Substantia nigra (tissue), 51 donors: ENCODE measurements at places on chromosomes 6 and 20.

- DNase-seq: no peak
Observed at GRCh38 chr6:84773133-84773430, 8.7 kb upstream of the TBX18 start.

DNA sequence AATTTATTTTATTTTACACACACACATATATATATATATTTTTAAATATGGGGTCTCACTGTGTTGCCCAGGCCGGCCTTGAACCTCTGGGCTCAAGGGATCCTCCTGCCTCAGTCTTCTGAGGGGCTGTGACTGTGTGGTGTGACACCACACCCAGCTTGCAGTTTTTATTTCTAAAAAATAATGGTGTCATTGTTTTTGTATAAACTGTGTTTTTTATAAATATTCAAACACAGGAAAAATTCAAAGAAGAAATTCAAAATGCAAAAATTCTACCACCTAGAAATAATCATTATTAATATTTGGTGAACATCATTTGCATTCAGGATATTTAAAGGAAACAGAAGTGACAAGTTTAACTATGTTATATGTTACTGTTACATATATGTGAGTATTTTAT is 3.1 kb downstream of the CCDC28A start:
- no peak for DNase-seq

- no peak for DNase-seq
Observed at GRCh38 chr6:43847741-43848630, 78.0 kb downstream of the VEGFA start.

GRCh38 chr6:14772188-14772587 is 473.7 kb upstream of the JARID2 start:
- DNase-seq: no peak

GRCh38 chr6:6626187-6626586 is 37.7 kb downstream of the LY86 start:
- no peak for DNase-seq

- DNase-seq: no peak
Observed at GRCh38 chr20:61014491-61014890, 237.6 kb upstream of the CDH4 start.

- no peak for DNase-seq
Observed at GRCh38 chr20:33277471-33278441, 5.3 kb upstream of the BPIFB1 start.

DNA sequence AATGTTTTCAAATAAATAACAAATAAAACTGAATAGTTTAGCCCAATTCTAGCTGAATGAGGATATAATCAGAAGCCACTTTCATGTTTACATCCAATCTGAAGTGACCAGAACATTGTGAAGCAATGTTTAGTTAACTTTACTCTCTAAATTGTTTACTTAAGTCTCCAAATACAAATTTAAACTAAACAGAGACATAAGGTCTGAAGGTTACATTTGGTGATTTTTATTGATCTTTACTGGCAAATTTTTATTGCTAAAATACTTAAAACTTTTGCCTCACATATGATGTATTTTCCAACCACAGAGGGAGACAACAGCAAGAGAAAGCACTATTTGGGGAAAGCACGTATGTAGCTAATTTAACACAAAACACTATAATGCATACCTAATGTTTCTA is 106.8 kb upstream of the THEMIS start:
- no peak for DNase-seq

- no peak for DNase-seq
Observed at GRCh38 chr20:20812136-20812535, 99.7 kb upstream of the RALGAPA2 start.

- no peak for DNase-seq
Observed at GRCh38 chr6:33313105-33313708, 671 bp downstream of the TAPBP start.

- no peak for DNase-seq
Observed at GRCh38 chr6:45746046-45746445, 269.6 kb downstream of the CLIC5 start.

- DNase-seq: no peak
Observed at GRCh38 chr6:28880894-28881780, 42.6 kb downstream of the TRIM27 start.

GRCh38 chr6:31701666-31702404 is 1.3 kb downstream of the ABHD16A start:
- no peak for DNase-seq

DNA sequence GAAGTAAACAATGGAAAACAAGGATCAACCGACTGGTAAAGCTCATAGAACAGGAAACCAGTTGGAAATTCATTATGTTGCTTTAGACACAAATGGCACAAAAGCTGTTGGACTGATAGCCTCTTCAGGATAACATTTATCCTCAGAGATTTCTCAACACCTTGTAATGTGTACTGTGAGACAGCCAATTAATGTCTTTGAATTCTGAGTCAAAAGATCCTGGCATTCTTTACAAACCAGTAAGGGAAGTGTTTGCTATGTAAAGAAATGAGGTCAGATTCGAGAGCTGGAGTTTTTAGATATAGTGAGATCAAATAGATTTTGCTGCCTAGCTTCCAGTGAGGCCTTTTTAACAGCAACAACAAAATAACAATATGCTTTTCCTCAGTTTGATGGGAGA is 439.2 kb downstream of the C6orf118 start:
- no peak for DNase-seq

GRCh38 chr6:116468293-116468692 is 7.1 kb downstream of the CALHM6 start:
- DNase-seq: no peak

DNA sequence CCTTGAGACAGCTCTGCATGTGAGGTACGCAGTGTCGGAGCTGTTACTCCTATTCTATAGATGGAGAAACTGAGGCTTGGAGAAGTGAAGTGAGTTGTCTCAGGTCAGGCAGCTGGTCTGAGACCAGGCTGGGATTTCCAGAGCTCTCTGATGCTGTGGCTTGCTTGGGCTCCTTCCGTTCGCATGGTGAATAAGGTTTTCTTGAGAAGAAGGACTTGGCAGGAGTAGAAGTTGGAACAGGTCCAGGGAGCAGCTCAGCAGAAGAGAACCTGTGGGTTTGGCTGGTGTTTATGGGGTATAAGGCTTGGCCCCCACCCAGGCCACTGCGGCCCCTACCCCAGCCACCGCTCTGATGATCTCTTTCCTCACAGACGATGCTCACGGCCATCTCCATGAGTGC is 7.4 kb downstream of the SLC12A5 start:
- no peak for DNase-seq

DNA sequence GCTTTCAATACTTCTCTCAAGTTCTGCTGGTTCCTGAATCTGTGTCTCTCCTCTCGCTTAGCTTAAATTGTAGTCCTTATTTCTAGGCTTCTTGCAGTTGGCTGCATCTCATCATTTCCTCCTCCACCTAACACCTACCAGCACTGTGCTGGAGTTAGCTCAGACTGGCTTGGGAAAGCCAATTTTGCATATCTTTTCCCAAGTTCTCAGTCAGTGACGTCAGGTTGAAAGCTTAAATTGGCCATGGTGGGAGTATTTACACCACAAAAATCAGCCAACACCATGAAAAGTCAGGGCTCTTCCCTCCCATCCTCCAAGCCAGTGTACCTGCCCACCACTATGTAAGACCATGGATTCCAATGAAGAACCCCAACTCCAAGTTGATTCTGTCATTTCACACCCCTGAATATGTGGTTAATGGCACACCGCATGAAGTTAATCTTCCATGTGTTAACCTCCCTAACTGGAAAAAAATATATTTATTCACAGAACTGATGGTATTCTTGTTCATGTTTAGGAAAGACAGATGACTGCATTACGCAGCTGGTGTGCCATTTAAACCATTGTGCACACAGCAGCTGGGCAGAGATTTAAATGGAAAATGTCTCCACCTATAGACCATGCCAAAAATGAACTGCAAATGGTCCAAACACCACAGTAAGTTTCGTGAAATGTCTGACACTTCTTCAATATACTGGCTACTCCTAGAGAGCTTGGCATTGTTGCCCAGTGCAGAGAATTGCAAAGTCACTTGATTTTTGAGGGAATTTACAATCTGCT is 274.1 kb upstream of the MAP3K7 start:
- no peak for DNase-seq

DNA sequence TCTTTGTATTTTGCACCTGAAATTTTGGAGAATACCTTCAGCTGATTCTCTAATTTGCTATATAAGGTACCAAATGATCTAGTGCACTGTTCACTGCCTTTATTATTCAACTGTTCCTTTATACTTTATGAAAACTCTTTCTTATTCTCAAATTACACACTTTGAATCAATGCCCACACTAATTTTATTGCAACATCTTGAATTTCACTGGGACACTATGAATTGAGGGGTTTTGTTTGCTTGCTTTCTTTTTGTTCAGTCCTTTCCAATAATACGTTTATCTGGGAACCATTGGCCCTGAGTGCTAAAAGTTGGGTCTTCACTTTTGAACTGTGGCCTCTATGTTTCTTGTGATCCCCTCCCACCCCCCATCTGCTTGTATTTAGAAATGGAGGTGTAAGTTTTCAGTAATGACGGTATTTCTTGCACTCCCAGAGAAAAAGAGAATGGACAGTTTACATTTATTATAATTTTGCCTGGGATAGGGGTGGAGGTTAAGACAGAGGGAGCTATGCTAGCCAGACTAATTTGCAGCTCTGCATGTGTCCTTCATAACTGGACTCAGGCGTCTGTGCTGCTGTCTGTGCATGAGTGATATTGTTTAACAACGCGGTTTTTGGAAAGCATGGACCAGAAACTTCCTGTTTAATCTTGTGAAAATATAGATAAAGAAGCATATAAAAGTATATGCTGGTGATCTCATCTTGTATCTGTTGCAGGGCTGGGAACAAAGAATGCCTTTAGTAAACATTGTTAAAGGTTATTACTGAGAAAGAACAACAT is 98.1 kb downstream of the DNAH8 start:
- no peak for DNase-seq

- no peak for DNase-seq
Observed at GRCh38 chr6:33840048-33840926, 36.5 kb upstream of the MLN start.

DNA sequence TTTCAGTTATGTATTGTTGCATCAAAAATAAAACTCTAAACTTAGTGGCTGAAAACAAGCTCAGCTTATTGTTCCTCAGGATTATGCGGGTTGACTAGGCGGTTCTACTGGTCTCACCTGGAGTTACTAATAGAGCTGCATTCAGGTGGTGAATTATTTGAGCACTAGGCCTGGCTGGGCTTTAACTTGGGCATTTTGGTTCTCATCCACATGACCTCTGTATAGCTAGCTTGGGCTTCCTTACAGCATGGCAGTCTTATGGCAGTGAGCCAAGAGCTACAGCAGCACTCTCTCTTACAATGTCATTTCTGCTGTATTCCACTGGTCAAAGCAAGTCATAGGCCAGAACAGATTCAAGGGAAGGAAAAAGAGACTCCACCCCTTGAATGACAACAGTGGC is 1.6 kb downstream of the PGBD1 start:
- DNase-seq: no peak

DNA sequence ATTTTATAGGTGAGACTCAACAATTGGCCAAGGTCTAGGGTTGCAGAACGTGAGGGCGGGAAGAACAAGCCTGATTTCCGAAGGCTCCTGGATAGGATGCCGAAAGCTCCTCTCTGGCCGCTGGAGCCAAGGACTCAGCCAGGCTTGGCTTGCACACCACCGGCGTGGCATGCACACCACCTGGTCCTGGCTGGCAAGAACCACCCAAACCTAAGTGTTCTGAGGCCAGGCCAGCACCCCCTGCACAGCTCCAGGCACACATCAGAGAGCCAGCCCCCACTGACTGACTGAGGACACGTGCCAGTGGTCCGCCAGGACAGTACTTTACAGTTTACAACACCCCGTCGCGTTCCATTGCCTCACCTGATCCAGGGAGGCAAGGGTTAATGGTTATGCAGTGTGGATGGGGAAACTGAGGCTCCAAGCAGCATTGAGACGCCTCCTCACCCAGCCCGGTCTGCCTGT is 414 bp downstream of the TGM2 start:
- no peak for DNase-seq

- no peak for DNase-seq
Observed at GRCh38 chr20:8602389-8603116, 466.3 kb upstream of the PLCB4 start.

- peak; percentile 1 for DNase-seq
Observed at GRCh38 chr6:121849477-121849876, 414.0 kb downstream of the GJA1 start.

DNA sequence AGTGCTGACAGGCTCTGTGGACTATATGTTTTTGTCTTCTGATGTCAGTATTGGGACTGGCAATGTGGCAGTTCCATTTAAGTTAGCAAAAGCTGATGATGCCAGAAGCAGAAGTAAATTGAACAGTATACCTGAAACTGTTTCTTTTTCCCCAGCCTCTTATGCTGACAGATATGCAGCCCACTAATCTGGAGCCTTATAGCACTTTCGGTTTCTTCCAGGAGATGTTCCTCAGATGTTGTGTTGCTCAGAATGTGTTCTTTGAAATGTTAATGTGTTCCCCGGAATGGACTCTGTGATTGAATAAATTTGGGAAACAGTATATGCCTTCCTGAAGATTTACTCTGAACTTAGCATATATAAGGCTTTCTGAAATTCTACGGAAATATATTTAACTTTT is 80.7 kb upstream of the MRAP2 start:
- DNase-seq: no peak

DNA sequence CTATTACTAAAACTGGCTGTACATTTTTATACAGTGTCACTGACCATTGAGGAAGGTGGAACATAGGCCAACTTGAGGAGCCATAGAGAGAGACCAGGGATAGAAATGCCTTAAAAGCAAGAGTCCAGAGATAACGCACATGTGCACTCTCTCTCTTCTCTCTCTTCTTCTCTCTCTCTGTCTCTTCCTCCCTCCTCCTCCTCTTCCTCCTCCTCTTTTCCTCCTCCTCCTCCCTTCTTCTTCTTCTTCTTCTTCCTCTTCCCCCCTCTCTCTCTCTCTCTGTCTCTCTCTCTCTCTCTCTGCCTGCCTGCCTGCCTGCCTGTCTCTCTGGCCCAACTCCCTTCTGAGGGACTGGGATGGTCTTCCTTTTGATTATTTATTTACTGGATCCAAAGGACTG is 16.3 kb upstream of the ADIG start:
- DNase-seq: no peak

DNA sequence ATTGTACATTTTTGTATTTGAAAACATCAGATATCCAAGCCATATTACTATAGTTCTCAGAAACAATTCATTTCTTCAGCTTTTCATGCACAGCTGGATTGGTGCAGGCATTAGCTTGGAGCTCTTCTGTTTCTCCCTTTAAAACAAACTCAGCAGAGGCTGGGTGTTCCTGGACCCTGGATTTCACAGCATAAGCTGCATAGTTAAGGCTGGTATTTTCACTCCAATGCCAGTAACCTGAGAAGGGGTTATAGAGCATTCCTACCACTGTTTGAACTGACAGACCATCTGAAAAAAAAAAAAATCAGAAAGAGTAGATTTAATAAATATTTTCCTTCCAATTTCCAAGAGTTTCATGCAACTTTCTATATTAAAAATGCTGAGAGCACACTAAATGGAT is 20.1 kb upstream of the FAXC start:
- no peak for DNase-seq

DNA sequence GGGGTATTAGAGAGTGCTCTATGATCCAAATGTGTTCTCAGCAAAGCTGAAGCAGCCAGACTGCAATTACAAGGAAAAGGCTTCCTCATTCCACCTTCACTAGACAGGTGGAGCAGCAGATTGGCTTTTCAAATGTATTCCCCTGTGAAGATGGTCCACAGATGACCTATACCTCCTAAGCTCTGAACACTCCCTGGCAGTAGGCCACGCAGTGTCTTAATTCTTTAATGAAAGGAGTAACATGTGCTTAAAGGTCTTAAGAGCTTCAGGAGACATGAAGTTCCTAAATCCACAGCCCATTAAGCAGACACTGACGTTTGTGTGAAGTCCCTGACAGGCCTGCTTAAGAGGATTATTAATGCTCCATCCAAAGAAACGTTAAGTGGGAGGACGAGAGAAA is 138.9 kb upstream of the NUP153 start:
- DNase-seq: no peak

GRCh38 chr6:4017834-4018170 is 61.1 kb downstream of the FAM217A start:
- no peak for DNase-seq
